ENCODE measurements at places on chromosomes 3 and 15.

GRCh38 chr3:184238246-184238818, 8.9 kb downstream of the VWA5B2 start:
- no peak for DNase-seq

GRCh38 chr3:103158183-103158582, 723.4 kb downstream of the ZPLD1 start:
- DNase-seq = no peak

DNA sequence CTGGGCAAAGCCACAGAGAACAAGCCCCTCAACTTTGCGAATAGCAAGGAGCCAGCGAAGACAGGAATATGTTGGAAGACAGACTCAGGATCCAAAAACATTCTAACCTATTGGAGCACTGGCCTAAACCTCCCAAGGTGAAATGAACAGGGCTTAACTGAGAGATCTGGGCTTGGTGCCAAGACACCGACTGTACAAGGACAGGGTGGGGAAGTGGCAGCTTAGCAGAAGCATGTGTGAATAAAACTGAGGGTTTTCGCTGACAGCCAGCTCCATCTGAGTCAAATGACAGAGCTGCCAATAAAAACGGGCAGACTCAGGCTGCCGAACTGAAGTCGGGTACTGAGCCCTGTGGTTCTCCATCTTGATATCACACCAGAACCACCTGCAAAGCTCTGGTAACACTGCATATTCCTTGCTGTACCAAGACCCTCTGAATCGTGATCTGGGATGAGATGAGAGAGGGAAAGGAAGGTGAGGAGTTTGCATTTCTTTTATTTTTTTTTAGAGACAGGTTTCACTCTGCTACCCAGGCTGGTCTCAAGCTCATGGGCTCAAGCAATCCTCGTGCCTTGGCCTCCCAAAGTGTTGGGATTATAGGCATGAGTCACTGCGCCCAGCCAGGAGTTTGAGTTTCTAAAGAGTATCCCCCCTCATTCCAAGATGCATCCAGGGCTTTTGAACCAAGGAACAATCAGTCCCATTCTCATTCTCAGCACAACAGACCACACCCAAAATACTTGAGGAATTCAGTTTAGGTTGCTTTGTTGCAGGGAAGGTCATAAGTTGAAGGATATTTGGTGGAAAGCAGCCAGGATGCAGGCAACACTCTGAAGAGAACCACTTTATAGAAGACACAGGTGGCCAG, 6.0 kb upstream of the PLCB2 start:
- DNase-seq = no peak

GRCh38 chr3:42734263-42734860, 31.8 kb upstream of the HHATL start:
- no peak for DNase-seq

DNA sequence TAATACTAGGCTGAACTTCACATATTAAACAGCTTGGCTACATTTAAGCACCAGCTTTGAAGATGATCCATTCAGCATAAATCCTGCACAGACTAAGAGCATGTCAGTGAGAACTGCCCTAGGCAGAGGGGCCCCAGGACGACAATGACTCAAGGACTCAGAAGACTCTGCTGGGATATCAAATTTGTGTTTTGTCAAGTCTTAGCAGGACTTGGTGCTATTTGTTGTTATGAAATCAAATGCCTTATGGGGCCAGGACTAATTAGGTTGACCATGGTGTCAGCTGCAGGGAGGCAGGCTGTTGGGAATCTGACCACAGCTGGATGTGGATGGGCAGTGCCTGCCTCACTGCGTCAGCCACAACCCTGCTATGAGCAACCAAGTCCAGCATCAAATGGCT, 91.8 kb downstream of the RYR3 start:
- DNase-seq = no peak

- DNase-seq = no peak
Measured at GRCh38 chr3:4597208-4597985, 104.2 kb downstream of the ITPR1 start.

GRCh38 chr3:61530355-61530754, 31.0 kb upstream of the PTPRG start:
- no peak for DNase-seq
